ENCODE measurements at places on chromosomes 3 and 15. TPM values are rescaled to one million over a fixed set of nuclear protein-coding genes. Genes with fewer than 3 reads are reported as not detected.

GRCh38 chr3:161644891-161645635 is 148.5 kb downstream of the OTOL1 start:
- DNase-seq: no peak

The GPR62 gene
- not detected for total RNA-seq

DNA sequence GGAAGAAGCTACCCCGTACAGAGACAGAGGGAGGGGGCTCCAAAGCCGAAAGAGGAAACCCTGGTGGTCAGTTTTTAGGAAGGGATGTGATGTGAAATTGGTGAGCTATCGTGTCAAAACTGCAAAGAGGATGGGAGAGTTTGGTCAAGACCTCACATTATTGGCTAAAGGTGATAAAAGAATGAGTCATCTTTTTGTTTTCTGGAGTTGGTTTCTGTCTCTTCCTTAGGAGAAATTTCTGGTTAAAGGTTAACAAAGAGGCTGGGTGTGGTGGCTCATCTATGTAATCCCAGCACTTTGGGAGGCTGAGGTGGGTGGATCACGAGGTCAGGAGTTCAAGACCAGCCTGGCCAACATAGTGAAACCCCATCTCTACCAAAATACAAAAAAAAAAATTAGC is 217.8 kb upstream of the CBLB start:
- no peak for DNase-seq

GRCh38 chr3:14235912-14236295 is 57.3 kb downstream of the LSM3 start:
- no peak for DNase-seq

GRCh38 chr3:170610321-170610884 is 24.5 kb upstream of the SLC7A14 start:
- DNase-seq: no peak

The CHL1 gene
- total RNA-seq: 3.6 TPM

DNA sequence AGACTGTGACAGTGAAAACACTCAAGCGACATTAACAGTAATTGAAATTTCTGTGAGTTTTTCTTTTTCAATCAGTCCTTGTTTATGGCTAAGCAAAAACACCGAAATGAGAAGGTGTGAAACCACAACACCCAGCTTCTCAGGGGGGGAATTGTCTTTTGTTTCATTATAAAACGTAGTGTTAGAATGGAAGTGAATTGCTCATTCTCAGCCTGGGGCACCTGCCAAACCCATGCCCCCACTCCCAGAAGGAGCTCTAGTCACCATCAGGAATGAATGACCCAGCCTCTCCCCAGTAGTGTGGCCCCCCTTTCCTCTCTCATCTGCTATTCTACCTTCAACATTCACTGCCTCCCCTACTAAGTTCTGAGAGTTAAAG is 185.8 kb upstream of the CFAP20DC start:
- no peak for DNase-seq

- DNase-seq: no peak
Measured at GRCh38 chr3:171156401-171157010, 130.0 kb upstream of the SLC2A2 start.

The TMEM40 gene
- not detected for total RNA-seq

- peak; percentile 84 for DNase-seq
Measured at GRCh38 chr15:75211436-75212199, 9.9 kb downstream of the C15orf39 start.

All from osteoblast (primary cell).